NCI-H1694 (cell line): ENCODE measurements at places on chromosomes 3 and 15.

DNA sequence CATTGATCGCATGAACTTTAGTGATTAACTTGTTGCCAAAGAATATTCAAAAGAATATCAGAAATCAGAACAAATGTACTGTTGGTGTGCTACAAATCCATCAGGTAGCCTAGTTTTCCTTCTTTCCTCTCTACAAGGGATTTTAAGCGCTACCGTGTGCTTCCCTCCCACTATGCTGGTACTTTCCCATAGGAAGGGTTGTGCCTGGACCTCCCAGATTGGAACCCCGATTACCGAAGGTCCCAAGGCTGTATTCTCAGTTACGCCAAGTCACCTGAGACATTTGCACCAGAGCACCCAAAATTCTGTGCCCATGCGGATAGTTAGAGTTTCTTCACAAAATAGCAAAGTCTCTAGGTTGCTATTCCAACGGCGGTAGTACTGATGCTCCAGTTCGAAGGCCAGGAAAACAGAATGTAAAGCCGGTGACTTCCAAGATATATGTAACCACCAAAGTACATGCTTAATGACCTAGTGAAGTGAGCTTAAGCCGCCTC lies 23.4 kb upstream of the GATM start:
- DNase-seq: no peak

DNA sequence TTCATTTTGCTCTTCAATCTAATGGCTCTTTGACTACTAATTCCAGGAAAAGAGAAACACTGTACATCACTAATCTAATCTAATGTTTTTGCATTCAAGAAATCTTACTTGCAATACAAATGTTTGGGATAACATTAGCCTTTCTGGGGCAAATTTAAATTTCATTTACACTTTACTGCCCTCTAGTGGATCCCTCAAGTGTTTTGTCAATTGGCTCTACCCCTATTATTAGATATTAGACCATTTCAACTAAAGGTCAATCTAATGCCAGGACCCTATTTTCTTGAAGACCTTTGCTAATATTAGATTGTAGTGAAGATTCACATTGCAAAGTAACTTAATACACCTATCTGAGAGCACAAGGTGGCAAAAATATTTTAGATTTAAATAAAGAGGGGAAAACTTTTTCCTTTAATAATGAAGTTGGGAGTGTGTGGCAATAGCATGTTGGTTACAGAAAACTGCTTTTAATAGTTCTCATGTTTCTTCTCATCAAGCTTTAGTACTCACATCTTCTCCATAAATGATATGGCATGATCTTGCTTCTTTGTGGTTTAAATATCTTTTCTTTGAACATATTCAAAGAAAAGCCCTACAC lies 5.0 kb downstream of the C2CD4A start:
- peak; percentile 35 for DNase-seq

DNA sequence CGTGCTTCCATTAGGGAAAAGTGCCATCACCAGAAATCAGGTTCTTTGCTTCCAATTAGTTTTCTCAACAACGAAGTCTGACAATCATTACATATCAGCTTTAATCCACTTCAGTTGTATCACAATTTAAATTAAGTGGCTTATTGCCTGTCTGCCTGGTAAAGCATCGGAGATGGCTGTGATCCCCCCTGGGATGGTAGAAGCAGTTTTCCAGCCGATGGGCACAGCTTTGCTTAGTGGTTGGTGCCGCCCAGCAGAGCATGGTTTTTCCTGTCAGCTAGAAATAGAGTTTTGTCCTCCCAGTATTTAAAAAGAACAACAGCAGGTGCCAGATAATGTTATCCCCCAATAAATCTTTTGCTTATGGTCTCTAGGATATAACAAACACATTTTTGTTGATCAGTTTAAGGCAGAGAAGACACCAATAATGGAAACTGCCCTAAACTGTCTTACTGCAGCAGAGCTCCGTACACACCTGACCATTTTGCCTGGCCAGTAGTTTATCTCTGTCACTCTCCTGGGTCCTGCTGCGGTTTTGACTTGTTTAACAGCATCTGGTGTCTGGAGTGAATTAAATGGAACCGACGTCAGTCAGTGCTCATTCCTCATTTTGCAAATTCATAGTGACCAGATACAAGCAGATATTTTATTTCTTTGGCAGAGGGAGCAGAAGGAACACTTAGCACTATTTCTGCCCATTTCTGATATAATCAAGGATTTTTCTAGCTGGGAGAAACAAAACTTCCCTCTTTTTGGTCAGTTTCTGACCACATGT lies 79.1 kb downstream of the SLC49A4 start:
- no peak for DNase-seq

- no peak for DNase-seq
Observed at GRCh38 chr15:67163180-67163579, 91.3 kb downstream of the AAGAB start.

- DNase-seq: no peak
Observed at GRCh38 chr3:124478830-124479229, 251.4 kb upstream of the UMPS start.

- no peak for DNase-seq
Observed at GRCh38 chr15:89205991-89206585, 15.3 kb downstream of the RLBP1 start.

DNA sequence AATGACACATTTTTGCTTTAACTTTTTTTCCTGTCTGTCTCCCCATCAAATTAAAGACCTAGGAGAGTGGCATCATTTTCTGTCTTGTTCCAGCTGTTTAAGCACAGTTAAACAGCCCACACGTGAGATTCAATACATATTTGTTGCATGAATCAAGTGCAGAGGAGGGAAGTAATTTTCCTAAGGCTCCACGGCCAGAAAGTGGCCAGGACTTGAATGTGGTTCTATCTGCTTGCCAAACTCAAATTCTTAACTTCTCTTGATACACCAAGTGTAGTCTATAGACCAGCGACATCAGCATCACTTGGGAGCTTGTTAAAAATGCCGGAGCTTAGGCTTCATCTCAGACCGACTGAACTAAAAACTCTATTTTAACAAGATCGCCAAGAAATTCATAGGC lies 724.8 kb upstream of the CFAP20DC start:
- DNase-seq: no peak

DNA sequence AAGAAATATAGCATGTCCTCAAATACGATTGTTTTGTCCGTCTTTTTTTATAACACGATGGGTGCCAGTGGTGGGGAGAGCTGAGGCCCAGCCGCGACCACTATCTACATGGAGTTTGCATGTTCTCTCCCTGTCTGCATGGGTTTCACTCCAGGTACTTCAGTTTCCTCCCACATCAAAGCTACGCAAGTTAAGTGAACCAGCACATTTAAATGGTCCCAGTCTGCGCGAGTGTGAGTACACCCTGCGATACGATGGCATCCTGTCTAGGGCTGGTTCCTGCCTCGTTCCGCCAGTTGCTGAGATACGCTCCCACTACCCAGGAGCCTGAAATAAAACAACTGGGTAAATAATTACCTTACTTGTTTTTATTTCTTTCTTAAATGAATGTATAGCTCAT lies 40.6 kb downstream of the ATP13A3 start:
- DNase-seq: no peak

- DNase-seq: no peak
Observed at GRCh38 chr3:25412269-25412668, 15.8 kb upstream of the RARB start.

- DNase-seq: no peak
Observed at GRCh38 chr15:92053753-92054316, 200.3 kb downstream of the SLCO3A1 start.
